ENCODE measurements at places on chromosomes 2 and 18.
A peak's percentile ranks its signal among the peaks of the same experiment; 100 is the strongest.

GRCh38 chr2:228793116-228793515, 478.0 kb downstream of the PID1 start:
- H3K4me3 ChIP-seq: no peak overlapping the region
- no peak overlapping the region for H3K27ac ChIP-seq
- no peaks in the 10 kb centered on the region for H3K27me3 ChIP-seq

DNA sequence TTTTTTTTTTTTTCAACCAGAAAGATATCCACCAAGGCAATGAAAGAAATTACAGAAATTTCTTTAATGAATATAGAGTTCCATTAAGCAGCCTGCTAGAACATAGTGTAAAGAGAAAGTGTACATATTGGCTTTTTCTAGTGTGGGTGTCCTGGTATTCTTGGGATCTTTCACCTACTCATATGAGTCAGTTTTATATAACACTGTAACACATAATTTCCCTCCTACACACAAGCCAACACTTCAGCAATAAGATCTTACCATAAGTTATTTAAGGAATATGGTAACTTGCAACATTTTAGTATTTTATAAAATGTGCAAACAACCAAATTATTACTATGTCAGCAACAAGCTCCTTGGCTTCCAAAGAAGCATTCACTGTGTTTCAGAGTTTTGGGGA, 59.9 kb downstream of the ZRANB3 start:
- H3K36me3 ChIP-seq: no peaks in the 10 kb centered on the region
- no peak for DNase-seq
- no peak overlapping the region for H3K4me3 ChIP-seq
- no peaks in the 10 kb centered on the region for H3K4me1 ChIP-seq
- H3K27ac ChIP-seq: no peak overlapping the region

GRCh38 chr2:58072102-58072501, 25.5 kb downstream of the VRK2 start:
- H3K4me1 ChIP-seq: no peaks in the 10 kb centered on the region
- no peak overlapping the region for H3K27ac ChIP-seq
- H3K4me3 ChIP-seq: no peak overlapping the region
- H3K27me3 ChIP-seq: no peaks in the 10 kb centered on the region
- no peak for DNase-seq

- no peak overlapping the region for H3K27ac ChIP-seq
- H3K27me3 ChIP-seq: no peaks in the 10 kb centered on the region
- no peaks in the 10 kb centered on the region for H3K36me3 ChIP-seq
These were observed 60.4 kb downstream of the SETBP1 start for GRCh38 chr18:44741085-44741484.

- H3K4me1 ChIP-seq: no peaks in the 10 kb centered on the region
- H3K27ac ChIP-seq: no peak overlapping the region
- no peaks in the 10 kb centered on the region for H3K36me3 ChIP-seq
- no peak for DNase-seq
- no peak overlapping the region for H3K4me3 ChIP-seq
These were observed 11.9 kb upstream of the AGFG1 start for GRCh38 chr2:227460070-227460485.

DNA sequence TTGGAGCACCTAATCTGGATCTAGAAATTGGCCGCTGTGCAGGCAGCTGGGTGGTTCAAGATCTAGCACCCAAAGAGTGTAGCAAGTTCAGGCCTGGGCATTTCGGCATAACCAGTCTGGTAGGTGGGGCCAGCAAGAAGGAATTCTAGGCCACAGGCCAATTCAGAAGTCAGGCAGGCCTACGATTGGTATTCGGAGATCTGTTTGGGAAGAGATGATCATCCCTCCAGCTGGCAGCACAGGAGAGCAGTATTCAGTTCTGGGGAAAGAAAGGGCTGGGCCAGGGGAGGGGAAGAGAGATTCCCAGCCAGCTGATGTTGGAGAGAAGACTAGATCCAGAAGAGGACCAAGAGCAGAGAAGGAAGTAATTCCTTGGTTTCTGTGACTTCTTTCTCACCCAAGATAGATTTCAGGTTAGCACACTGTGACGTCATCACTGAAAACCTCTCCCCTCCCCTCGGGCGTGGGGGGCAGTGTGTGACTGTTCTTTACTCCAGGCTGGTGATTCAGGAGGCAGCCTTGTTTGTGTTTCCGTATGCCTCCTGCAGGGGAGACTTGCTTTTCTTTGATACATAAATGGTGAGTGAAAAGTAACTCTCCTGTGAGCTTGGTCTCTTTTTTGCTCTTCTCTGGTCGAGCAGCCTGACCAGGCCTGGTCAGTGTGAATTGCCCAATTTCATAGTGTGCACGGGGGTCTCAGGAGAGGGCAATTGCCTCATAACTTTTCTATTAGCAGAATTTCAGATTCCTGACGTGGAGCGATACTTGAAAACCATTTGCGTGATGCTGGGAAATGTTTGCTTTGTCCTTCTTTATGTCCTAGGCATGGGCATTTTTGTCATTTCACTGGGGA, 61.1 kb downstream of the MEIS1 start:
- peak overlapping the region; percentile 68 for H3K27ac ChIP-seq
- H3K36me3 ChIP-seq: no peaks in the 10 kb centered on the region
- peaks cover 34% of the 10 kb centered on the region for H3K4me1 ChIP-seq
- peak; percentile 21 for DNase-seq
- no peaks in the 10 kb centered on the region for H3K27me3 ChIP-seq

DNA sequence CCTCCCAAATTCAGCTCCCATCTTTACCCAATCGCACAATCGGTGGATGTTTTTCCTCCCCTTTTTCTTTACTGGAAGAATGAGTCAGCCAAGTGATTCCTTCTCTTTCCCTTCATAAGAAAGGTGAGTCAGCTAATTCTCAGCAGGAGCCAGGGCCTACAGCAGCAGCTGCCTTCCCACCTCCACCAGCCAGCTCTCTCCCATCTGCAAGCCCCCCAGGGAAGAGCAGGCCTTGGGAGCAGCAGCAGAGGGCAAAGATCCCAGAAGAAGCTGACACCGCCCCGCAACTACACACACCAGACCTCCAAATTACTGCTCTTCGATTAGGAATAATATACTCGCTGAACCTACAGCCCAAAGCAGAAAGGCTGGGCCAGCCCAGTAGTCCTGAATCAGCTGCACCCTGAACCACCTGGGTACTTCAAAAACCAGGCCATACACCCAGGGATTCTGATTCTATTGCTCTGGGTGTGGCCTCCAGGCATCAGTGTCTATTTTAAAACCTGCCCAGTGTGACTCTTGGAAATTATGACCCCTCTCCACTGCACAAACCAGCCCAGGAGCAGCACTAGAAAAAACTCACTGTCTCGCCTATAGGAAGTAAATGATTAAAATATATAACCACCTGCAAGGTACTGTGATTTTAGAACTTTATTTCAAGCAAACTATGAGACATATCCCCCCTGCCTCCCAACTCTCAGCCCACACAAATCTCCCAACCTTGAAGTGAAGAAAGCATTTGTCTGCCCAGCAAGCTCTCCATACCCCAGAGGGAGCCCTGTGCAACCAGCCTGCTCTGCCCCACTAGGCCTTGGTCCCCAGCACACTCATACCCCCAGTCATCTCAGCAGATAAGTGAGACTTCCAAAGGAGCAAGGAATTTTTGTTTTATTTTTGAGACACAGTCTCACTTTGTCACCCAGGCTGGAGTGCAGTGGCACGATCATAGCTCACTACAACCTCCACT, 7.3 kb downstream of the SFXN5 start:
- H3K27me3 ChIP-seq: no peaks in the 10 kb centered on the region
- no peaks in the 10 kb centered on the region for H3K36me3 ChIP-seq
- DNase-seq: no peak
- no peak overlapping the region for H3K27ac ChIP-seq

GRCh38 chr18:80009661-80010550, 21.5 kb upstream of the TXNL4A start:
- H3K27ac ChIP-seq: peak overlapping the region; percentile 66
- peak overlapping the region; percentile 0 for H3K4me3 ChIP-seq

DNA sequence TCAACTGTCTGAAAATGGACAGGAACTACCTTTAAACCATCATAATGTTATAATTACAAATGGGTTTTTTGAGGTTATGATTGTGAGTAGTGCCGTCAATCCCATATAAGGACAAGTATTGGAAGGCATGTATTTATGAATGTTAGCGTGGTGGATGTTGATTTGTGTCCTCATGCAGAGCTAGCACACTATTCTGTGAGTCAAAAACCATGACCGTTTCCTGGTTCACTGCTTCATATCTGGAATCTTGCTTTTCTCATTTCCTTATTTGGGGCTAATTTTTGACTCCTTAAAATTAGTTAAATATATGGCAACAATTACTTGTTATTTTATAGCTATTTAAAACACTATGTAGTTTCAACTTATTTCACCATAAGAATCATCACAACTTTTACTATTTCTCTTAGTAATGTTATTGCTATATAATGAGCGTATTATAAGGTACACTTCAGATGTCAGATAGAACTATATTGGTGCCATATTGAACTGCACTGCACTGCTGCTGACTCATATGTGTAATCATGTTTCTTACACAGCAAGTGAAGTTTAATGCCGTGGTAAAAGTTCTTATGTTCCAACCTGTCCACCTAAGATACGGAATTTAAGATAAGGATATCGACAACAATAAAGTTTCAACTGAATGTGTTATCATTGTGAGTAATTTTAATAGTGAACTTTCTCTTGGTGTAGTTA, 192.8 kb downstream of the PTGR3 start:
- no peak for DNase-seq
- H3K27ac ChIP-seq: no peak overlapping the region
- H3K4me3 ChIP-seq: no peak overlapping the region
- H3K36me3 ChIP-seq: no peaks in the 10 kb centered on the region

DNA sequence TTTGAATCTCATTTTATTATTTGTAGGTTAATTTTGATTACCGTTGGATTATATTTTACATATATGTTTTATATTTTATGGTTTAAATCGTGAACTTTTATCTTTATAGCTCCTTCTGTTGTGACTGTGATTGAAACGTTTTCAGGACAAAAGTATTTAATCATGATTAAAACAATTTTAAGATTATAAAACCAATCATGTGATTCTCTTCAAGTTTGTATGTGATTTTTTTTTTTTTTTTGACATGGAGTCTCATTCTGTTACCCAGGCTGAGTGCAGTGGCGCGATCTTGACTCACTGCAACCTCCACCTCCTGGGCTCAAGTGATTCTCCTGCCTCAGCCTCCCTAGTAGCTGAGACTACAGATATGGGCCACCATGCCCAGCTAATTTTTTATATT, 7.2 kb upstream of the RASGRP3 start:
- no peak overlapping the region for H3K27ac ChIP-seq
- no peaks in the 10 kb centered on the region for H3K36me3 ChIP-seq
- H3K4me3 ChIP-seq: no peak overlapping the region
- no peak for DNase-seq

DNA sequence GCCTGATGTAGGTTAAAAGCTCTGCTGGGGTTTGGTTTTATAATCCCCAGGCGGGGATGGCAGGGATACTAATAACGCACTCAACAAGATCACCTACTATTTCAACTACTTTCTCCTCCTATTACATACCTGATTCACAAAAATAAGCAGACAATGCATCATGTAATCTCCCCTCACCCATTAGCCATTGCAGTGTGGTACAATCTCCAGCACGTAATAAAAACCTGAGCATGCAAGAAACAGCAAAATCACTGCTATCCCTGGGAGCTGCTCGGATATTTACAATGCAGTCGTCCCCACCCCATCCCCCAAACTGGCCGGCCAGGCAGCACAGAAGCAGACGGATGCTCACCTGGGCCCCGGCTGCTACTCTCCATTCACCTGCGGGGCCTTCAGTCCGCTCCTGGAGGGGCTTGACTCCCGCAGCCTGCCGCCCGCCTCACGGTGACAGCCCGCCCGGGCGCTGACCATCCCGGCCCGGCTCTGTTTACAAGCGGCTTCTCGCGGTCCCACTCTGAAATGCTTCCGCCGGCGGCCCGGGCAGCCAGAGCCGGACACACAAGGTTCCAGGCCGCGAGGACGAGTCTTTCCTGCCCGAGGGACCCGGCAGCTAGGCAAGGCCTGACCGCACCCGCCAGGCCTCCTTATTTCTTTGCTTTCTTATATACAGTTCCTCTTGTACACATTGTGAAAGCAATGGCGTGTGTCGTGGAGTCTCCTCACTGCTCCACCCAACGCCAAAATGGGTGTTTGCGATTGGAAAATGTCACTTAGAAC, at the start of gene PLEKHM3:
Gene PLEKHM3 (minus strand): TSS at position 491 of the 777 bp plus-strand sequence. CDS start 23,888 bp downstream, outside the sequence.
- peak within 1 kb of the TSS; percentile 83 for H3K27ac ChIP-seq
- H3K27me3 ChIP-seq: no peaks in the 10 kb centered on the region
- H3K4me3 ChIP-seq: peak within 1 kb of the TSS; percentile 73
- DNase-seq: peak; percentile 91
- no peaks in the 10 kb centered on the region for H3K36me3 ChIP-seq

GRCh38 chr2:96452053-96452452, 53.1 kb downstream of the NEURL3 start:
- H3K27ac ChIP-seq: no peak overlapping the region
- H3K4me1 ChIP-seq: no peaks in the 10 kb centered on the region
- no peaks in the 10 kb centered on the region for H3K36me3 ChIP-seq
- no peak overlapping the region for H3K4me3 ChIP-seq
- DNase-seq: no peak

- DNase-seq: no peak
- no peak overlapping the region for H3K4me3 ChIP-seq
- no peaks in the 10 kb centered on the region for H3K36me3 ChIP-seq
- H3K27me3 ChIP-seq: no peaks in the 10 kb centered on the region
These were observed 438.2 kb downstream of the NBAS start for GRCh38 chr2:15122915-15123314.

- no peaks in the 10 kb centered on the region for H3K27me3 ChIP-seq
- no peaks in the 10 kb centered on the region for H3K4me1 ChIP-seq
These were observed 99.8 kb downstream of the PDE11A start for GRCh38 chr2:177972782-177973181.

GRCh38 chr2:159904127-159904958, 106.3 kb upstream of the CD302 start:
- no peaks in the 10 kb centered on the region for H3K4me1 ChIP-seq
- no peak within 1 kb of the TSS for H3K27ac ChIP-seq
- H3K36me3 ChIP-seq: no peaks in the 10 kb centered on the region
- DNase-seq: peak; percentile 69
- peak within 1 kb of the TSS; percentile 71 for H3K4me3 ChIP-seq

DNA sequence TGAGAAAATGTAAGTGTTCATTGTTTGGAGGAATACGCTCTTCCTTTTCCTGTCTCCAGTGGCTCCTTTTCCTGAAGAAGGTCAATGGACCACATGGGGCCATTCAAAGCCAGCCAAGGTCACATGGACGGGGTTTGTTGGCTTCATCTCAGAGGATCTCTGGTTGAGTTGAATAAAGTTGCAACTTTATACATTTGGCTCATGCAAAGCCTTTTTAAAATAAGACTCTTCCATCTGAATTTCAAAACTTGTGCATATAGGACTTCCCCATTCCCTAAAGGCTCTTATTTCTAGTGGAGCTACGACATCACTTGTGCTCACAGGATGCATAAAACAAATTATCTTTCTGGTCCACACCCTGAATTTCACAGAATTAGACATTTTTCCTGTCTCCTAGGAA, 235.5 kb downstream of the CMPK2 start:
- DNase-seq: no peak
- H3K4me1 ChIP-seq: no peaks in the 10 kb centered on the region

- H3K4me1 ChIP-seq: no peaks in the 10 kb centered on the region
- H3K36me3 ChIP-seq: no peaks in the 10 kb centered on the region
- H3K4me3 ChIP-seq: no peak overlapping the region
- no peak overlapping the region for H3K27ac ChIP-seq
These were observed 443.7 kb downstream of the DSEL start for GRCh38 chr18:67072791-67073190.

- H3K27ac ChIP-seq: no peak overlapping the region
- H3K36me3 ChIP-seq: no peaks in the 10 kb centered on the region
- DNase-seq: no peak
- H3K4me3 ChIP-seq: no peak overlapping the region
- H3K4me1 ChIP-seq: no peaks in the 10 kb centered on the region
- H3K27me3 ChIP-seq: no peaks in the 10 kb centered on the region
These were observed 208.1 kb downstream of the VAPA start for GRCh38 chr18:10121786-10122515.

Data from ascending aorta (tissue), 2 donors.